Esophagus squamous epithelium (tissue), 5 donors: ENCODE measurements at places on chromosomes 5 and 9.

DNA sequence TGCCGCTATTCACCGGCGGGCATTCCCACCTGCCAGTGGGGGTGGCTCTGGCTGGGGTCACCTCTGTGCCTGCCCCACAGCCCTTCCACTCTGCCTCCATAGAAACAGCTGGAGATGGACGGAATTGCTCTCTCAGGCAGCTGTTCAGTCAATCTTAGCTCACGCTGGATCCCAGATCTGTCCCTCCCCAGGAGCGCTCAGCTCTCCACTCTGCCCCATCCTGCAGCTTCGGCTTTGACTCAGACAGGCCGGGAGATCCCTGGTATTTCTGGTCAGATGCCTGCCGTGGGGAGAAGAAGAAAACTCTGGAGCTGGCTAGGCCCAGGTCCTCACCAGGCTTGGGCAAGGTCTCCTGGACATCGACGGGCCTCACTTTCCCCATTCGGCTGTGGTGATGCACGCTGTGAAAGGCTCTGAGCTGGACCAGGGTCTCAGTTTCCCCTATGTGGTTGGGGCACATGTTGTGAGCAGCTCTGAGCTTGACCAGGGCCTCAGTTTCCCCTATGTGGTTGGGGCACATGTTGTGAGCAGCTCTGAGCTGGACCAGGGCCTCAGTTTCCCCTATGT lies 7.6 kb upstream of the SLC9A3 start:
- no peak for DNase-seq

DNA sequence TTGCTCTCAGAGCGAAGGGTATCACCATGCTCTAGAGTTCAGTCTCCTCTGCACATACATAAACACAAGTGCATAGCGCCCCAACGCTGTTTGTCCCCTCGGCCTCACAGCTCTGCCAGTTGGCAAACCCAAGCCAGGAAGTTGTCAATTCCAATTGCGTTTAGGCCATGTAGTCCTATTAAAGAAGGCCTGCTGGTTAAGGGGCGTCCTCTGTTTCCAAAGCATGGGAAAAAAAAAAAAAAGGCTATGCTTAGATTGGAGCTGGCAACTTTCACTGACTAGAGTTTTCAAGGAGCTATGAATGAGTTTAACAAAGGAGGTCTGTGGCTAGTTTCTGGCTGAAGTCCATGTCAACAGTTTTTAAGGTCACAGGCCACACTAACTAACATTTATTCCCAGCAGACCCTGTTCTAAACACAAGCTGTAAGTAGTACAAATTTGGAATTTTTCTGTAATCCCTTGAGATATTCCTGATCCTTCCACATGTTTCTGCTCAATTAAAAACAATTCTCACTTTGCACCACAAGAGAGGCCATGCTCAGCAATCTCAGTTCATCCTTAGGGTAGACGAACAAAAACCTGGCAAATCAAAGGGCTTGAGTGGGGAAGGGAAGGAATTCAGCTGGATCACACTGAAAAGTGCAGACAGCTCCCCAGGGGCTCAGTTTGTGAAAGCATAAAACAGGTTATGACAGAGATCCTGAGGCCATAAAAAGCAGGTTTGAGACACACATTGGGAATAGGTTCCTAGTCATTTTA lies 187.7 kb downstream of the DENND1A start:
- no peak for DNase-seq

- DNase-seq, result no peak
Measured at GRCh38 chr5:38554861-38555260, 1.6 kb downstream of the LIFR start.

GRCh38 chr5:171152382-171152781 lies 156.7 kb upstream of the TLX3 start:
- no peak for DNase-seq
